ENCODE measurements at places on chromosomes 11 and 22. TPM values are rescaled to one million over a fixed set of nuclear protein-coding genes. Genes with fewer than 3 reads are reported as not detected.

The CDC42EP2 gene
- 27.5 TPM for total RNA-seq

The SERPING1 gene
- total RNA-seq = 490 TPM

The GRAP2 gene
- 10.1 TPM for total RNA-seq

The TECTA gene
- total RNA-seq = 0.87 TPM

The CRYBB1 gene
- total RNA-seq = 0.55 TPM

The OR8D1 gene
- total RNA-seq = not detected

The APOL4 gene
- total RNA-seq = 14.3 TPM

The SLC22A9 gene
- total RNA-seq = not detected

The MRGPRX3 gene
- not detected for total RNA-seq

The DNAL4 gene
- 16.0 TPM for total RNA-seq

The OR51I1 gene
- total RNA-seq = not detected

The MS4A4E gene
- total RNA-seq = 3.0 TPM

The KCNK4 gene
- total RNA-seq = not detected

The SORL1 gene
- total RNA-seq = 48.3 TPM

The SERHL2 gene
- total RNA-seq = 1.2 TPM

The ISX gene
- total RNA-seq = not detected

The SLC43A1 gene
- 12.4 TPM for total RNA-seq

All from upper lobe of right lung (tissue), 1 donor.